ENCODE measurements at places on chromosomes 11 and 22.
A peak's percentile ranks its signal among the peaks of the same experiment; 100 is the strongest.

DNA sequence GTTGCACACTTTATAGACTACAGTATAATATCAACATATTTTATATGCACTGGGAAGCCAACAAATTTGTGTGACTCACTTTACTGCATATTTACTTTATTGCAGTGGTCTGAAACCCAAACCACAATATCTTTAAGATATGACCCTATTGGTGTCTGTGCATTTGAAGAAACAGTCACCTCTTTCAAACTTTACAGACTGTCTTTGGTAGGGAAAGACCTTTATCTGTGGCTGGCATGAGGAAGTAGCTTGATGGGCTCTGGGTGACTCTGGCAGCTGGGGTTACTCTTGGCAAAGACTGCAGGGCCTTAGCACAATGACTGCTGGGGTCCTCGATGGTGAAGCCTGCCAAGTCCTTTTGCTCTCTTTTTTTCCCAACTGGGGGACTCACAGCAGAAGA, 21.3 kb upstream of the ABTB2 start:
- DNase-seq = no peak

DNA sequence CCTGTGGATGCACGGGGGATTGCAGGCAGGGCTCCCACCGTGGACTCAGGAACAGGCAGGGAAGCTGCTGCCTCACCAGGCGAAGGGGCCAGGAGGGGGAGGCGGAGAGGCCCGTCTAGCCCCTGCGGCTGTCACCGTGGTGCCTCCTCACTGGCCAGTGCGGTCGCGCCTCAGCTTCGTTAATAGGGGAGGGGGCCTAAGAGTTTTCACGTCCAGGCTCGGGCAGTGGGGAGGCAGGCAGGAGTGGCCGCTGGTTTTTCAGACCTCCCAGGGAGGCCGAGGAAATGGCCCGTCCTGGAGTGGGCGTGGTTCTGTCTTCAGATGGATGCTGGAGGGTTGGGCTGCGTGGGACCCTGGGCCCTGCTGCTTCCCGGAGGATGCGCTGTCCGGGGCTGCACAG, 91.1 kb upstream of the B3GAT1 start:
- no peak for DNase-seq

DNA sequence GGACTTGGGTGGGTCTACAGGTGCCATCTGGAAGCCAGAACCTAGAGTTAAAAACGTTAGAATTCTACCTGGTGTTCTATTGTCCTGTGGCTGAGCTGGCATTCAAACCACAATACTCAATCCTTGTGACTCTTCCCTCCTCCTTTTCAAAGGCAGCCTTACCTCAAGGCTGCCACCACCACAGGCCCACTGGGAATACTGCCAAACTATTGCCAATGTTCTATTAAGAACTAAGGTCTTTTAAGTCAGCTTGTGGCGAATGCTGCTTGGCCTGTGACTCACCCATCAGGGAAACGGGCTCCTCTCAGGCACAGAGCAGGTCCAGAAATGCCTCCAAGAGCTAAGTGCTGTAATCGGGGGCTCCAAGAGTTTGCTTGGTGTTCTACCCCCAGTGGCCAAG, 1008.4 kb downstream of the JRKL start:
- no peak for DNase-seq

DNA sequence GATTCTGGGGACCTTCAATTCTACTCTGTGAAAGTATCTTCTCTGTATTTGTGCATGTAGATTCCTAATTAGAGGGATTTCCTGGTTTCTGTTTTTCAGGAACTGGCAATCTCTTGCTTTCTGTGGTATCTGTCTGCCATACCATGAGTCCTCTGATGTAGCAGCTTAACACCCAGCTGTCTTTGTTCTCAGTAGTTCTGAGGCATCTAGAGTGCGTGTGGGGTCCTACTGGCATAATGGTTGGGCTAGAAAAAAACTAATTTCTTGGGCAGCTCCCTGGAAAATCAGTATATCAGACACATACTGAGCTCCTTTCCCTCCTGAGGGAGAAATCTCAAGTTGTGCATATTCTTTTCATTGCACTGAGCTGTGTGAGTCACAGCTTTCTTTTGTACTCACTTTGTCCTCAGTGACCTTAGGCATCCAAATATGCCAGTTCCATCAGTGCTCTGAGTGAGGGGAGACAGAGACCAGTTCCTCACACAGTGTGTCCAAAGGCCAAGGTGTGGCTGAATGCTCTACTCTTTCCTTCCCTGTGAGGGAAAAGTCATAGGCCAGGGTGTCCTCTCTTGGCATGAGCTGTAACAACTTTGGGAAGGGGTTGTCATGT, 35.5 kb upstream of the SLC22A24 start:
- no peak for DNase-seq

GRCh38 chr11:1303973-1304372, 5.5 kb downstream of the TOLLIP start:
- DNase-seq = no peak

DNA sequence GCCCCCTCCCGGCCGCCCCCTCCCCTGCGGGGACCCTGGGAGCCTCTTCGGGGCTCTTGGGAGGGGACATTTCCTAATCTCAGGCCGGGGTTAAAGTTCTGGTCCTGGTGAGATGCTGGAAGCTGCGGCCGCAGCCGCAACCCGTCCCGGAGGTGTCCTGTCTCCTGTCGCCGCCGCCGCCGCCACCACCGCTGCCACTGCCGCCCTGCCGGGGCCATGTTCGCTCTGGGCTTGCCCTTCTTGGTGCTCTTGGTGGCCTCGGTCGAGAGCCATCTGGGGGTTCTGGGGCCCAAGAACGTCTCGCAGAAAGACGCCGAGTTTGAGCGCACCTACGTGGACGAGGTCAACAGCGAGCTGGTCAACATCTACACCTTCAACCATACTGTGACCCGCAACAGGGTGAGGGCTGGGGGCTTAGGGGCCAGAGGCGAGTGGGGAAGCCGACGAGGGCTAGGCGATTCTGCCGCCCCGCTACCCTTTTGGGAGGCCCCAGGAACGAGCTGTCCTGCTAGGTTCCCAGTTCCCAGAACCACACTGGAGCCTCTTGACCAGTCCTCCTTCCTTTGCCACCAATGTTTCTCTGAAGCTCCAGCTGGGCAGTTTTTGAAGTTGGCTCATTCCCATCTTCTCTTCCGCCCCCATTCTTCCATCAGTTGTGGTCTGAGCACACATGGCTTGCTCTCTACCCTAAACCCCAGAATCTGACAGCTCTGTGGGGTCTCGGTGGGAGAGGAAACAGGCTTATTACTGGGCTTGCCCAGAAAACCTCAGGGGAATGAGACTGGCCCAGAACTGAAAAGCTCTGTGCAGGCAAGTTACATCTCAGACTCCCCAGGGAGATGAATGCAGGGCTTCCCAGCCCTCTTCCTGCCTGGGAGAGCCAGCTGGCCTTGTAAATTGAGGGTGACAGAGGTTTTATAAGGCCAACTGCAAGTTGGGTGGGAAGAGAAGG, 781 bp downstream of the SIDT2 start:
- DNase-seq = peak; percentile 27

- no peak for DNase-seq
Measured at GRCh38 chr11:1478544-1478943, 8.0 kb downstream of the MOB2 start.

DNA sequence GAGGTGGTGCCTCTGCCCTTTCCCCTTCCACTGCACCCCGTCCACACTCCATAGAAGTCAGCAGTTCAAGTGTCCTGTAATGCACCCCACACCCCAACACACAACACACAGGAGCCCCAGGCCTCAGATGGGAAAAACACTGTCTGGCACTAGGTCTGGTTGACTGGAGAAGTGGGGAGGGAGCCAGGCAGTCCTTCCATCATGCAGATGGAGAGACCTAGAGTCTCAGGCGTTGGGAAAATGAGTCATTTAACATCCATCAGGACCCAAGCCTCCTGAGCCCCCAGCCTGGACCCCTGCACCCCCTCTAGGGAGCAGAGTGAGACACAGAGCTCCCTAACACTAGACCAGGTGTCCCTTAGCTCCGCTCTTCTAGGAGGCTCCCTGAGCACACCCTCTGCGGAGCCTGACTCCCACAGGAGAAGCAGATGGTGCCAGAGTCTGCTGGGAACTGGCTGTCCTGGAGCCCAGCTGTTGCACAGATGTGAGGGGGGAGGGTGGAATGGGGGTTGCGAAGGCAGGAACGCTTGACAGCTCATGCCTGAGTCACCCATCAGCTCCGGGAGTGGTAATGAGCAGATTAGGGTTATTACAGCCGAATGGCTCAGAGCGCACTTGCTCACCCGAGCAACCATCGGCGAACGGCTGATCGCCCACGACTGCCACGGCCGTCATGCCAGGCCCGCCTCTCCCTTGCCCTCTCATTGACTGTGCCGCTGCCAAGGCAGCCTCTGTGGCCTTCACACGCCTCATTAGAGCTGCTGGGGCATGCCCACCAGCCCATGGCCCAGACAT, 22.1 kb upstream of the SYT7 start:
- DNase-seq = no peak

- no peak for DNase-seq
Measured at GRCh38 chr11:130992788-130993187, 76.5 kb upstream of the SNX19 start.

- no peak for DNase-seq
Measured at GRCh38 chr22:30251711-30252110, 5.2 kb upstream of the LIF start.

DNA sequence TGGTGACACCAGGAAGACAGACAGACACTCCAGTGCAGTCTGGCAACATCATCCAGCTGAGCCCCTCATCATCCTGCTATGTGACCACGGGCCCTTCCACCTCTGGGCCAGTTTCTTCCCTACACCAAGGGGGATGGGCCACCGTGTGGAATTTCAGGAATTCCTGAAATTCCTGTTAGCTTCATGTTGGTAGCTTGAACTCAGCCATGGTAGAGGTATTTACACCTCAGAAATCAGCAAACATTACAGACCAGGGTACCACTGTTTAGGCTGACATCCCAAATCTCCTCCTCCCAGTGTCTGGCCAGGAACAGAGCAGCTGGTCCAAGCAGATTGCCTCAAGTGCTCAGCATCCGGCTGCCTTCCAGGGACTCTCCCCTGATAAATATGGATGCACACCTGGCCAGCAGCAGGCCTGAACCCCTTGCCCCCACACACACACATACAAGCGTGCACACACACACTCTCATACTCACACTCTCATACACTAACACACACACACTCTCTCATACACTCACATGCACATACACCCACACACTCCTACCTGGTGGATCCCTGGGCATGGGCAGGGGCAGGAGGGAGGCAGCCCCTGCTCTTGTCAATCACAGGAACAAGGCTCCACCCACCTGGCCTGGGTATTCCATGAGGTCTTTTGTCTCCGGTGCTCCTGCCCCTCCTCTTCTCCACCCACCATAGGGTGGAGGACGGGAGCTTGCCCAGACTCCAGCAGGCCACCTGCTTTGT, 85.2 kb downstream of the BUD13 start:
- no peak for DNase-seq

DNA sequence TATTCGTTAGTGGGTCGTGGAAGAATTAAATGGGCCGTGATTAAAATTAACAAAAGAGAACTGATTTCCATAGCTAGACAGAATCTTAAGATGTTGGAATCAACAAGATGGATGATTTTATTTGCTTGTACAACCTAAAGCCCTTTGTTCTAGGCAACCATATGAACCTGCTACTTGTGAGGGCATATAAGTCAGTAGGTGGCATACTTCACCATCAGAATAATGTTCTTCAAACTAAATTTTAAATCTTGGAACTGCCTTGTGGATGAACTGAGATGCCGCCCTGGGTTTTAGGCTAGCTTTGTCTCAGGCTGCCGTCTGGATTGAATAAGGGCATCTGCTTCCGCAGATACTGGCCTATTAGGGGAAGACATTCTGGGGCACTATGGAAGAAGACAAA, 40.9 kb downstream of the CSRP3 start:
- no peak for DNase-seq

DNA sequence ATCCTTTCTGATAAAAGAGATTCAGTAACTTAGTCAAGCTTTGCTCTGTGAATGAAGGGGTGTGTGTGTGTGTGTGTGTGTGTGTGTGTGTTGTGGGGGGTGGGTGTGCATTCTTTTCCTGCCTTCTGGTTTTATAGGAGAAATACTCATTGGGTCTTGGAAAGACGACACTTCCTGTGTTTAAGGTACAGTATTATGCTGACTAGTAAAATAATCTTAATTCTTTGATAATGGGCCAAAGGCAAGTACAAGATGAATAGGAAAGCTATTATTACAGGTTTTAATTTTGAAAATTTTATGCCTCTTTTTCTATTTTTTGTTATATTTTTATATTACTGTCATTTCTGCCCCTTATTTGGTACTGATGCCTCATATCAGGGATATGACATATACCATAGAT, 26.1 kb downstream of the HSD17B12 start:
- DNase-seq = no peak

DNA sequence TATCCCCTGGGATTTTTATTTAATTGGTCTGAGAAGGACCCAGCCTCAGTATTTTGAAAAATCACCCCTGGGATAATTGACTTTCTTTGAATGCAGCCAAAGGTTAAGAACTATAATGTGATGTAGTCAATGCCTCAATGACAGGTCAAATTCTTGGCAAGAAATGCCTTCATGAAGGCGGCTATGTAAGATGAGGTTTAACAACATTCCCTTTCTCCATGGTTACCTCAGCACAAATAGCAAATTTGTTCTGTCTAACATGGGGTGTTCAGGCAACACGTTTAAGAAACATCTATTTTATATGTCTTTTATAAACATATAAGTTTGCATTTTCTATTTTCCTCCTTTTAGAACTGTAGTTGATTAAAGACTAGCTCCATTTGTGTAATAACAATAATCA, 5.3 kb downstream of the SLN start:
- DNase-seq = no peak

- DNase-seq = no peak
Measured at GRCh38 chr11:43930868-43931716, 11.3 kb upstream of the C11orf96 start.

DNA sequence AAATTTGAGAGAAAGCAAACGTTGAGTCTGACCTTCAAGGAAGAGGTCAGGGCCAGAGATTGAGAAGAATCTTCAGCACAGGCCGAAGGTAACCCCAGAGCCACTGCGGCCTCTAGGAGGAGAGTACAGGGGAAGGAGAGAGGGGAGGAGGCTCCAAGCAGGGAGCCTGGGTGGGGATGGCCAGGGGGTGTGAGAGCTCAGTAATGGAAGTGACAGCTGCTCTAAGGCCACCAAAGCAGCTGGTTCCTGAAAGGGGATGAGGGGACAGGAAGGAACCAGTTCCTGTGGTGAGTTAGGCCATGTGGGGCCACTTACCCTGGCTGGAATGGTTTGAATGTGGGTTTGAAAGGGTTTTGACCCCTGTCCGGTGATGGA, 46.1 kb downstream of the PISD start:
- DNase-seq = no peak

Data from CD4-positive, alpha-beta T cell treated with Interferon alpha-2 for 1 hour (primary cell).